ENCODE measurements at places on chromosomes 3 and 15.
A peak's percentile ranks its signal among the peaks of the same experiment; 100 is the strongest.

DNA sequence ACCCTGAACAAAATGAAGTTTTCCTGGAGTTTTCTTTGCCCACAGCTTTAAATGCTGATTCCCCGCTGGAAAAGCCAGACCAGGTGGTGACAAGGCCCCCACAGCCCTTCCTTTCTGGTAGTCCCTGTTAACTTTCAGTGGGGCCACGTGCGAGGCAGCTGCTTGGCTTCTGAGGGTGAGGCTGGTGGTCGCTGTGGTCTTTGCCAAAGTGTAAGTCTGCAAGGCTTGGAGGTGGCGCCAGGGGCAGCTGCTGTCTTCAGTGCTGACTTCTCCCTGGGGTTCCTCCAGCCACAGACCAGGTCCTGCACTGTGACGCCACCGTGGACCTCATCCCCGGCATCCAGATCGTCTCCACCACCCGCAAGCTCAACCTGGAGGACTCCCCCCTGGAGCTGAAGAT, 54.1 kb upstream of the TAMM41 start:
- DNase-seq: no peak

GRCh38 chr3:38721207-38721772, 71.8 kb upstream of the SCN5A start:
- no peak for DNase-seq

DNA sequence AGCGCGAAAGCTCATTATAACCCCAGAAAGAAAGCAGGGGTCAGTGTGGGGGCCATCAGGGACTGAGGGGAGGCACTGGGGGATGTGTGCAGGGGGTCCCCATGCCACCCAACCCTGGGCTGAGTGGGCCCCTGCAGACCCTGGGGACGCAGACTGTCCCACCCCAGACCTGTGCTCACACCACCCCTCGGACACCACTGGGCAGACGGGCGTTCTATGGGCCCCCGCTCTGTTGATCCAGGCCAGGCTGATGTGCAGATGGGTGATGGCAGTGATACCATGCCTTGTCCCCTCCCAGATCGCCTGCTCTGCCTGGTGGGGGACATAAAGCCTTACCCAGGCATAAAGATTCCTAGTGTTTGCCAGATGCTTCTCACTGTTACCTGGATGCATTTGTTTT, 259.7 kb upstream of the TLE3 start:
- no peak for DNase-seq

DNA sequence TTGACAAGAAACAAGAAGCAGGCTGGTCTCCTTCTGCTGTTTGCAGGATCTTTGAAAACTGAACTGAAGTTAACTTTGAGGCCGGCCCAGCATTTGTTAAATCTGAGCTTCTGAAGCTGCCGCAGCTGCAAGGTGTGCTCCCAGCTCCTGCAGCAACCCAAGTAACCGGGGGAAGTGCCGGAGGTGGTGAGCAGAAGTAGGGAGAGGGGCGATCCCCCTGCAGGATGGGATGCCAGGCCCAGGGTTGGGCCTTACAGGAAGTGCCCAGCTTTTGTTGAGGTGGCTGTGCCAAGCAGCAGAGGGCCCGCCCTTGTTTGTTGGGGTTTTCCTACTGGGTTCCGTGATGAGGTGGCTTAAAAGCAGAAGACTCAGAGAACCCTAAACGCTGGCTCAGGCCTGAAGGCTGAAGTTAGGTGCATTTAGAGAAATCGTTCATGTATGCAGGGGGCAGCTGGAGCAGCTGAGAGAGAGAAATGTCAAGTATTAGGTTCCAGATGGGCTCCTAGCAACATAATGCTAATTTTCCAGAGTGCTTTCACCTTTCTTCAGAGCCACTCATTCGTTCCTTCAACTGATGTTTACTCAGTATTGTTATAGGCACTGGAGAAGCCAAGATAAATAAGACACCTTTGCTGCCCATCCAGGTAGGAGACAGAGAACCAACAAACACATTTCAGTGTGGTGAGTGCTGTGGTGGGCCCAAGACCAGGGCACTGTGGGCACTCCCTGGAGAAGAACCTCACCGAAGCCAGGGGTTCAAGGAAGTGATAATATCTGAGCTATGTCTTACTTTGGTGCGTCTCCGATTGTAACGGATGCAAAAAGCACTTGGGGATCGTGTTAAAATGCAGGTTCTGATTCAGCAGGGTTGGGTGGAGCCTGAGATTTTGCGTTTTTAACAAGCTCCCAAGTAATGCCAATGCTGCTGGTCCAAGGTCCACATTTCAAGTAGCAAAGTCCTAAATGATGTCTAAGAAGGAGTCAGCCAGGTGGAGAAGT, 42.2 kb upstream of the PLCL2 start:
- DNase-seq: peak; percentile 42

GRCh38 chr15:70147778-70148177, 50.1 kb upstream of the TLE3 start:
- no peak for DNase-seq

GRCh38 chr15:27087651-27088583, 116.9 kb downstream of the GABRG3 start:
- DNase-seq: no peak

DNA sequence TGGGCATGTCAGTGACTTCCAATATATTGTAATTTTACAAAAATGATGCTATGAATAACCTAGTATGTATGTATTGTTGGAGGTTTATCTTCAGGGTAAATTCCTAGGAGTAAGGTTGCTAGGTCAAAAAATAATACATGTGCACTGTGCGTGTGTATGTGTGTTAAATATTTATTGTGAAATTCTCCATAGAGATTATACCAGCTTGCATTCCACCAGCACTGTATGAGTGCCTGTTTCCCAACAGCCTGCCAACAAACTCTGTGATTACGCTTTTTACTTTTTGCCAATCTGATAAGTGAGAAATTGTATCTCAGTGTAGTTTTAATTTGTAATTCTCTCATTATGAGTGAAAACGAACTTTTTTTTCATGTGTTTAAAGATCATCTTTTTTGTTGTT, 12.6 kb upstream of the IGF2BP2 start:
- no peak for DNase-seq

DNA sequence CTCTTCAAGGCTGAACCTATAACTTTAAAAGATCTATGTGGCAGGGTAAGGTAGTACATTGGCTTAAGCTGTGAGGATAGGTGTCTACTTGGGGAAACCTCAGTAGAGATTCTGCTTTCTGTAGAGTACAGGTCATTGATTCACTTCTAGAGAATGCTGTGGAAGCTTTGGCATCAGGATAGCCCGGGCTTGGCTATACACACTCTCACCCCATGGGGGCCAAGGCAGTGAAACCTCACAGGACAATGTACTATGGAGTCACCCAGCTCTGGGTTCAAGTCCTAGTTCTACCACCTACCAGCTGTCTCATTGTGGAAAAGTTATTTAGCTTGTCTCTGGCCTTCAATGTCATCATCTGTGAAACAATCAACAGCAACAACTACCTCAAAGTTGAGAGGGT, 9.0 kb downstream of the MTFMT start:
- DNase-seq: no peak

- DNase-seq: no peak
Measured at GRCh38 chr15:58545307-58546065, 113.7 kb downstream of the LIPC start.

DNA sequence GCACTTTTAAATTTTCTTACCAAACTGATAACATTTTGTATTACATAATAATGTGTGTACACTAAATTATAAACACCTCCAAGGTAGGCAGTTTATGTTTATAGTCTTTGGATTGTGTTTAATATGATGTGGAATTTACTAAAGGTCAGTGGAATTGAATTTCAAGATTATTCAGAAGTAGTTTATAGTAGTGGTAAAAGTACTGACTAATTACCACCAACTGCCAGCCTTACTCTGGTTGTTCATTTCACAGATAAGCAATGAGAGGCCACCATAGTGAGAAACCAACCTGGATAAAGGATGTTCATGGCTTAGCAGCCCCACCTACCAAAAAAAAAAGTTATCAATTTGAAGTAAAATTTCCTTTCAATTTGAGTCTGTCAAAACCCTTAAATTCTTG, 54.0 kb upstream of the EIF5A2 start:
- no peak for DNase-seq

DNA sequence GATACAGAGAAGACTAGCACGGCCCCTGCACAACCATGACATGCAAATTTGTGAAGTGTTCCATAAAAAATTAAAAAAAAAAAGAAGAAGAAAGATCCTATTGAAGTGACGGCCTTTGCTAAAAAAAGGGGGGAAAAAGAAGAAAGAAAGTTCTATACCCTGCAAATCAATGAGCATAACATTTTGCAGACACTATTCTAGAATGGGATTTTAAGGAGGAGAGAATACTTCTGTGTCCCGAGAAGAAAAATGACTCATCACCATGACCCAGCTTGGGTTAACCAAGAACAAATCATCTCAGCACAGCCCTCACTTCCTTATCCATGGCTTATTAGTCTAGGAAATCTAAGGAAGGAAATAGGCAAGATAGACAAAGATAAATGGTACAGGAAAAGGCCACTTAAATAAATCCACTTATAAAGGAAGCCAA, 7.4 kb upstream of the SH3BP5 start:
- no peak for DNase-seq

- no peak for DNase-seq
Measured at GRCh38 chr15:39140060-39140604, 440.7 kb upstream of the THBS1 start.

DNA sequence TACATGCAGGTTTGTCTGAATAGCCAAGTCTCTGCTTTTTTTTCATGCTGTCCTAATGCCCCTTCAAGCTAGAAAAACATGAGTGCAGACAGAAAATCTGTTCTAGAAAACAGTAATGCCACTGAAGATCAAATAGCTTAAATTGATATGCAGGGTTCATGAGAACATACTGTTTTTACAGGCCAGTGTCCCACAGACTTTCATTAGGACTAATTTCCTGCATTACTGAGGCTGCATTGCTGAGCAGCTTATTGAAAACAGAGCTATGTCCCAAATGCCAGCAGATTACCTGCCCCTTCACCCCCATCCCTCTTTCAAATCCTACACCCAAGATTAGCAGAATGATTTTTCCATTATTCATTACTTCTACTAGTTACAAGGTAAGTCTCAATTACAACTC, 665 bp downstream of the TM4SF18 start:
- no peak for DNase-seq

DNA sequence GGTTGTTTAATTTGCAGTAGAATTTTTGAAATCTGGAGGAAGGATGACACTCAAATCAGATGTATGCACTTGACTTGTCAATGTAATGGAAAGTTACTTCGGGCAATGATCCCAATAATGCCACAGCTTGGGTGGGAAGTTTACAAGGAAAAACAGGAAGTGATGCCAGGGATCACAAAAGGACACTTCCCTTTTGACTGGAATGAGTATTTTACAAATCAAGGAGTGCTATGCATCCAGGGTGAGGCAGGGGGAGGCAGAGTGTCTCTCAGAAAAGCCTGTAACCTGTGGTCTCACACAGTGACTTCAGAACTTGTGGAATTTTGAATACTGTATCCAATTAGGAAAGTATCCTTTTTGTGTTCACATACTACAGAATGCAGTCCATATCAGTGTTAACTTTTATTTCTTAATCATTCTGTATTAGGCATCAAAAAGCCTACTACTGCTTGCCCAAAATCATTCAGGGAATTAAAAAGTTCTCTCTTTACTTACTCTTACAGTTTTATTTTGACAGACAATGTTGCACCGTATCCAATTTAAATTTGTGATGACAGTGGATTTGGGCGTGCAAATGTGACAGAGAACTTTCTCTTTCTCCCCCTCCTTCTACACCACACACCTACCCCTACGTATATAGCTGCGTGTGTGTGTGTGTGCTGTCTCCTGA, 445.1 kb downstream of the MECOM start:
- no peak for DNase-seq

DNA sequence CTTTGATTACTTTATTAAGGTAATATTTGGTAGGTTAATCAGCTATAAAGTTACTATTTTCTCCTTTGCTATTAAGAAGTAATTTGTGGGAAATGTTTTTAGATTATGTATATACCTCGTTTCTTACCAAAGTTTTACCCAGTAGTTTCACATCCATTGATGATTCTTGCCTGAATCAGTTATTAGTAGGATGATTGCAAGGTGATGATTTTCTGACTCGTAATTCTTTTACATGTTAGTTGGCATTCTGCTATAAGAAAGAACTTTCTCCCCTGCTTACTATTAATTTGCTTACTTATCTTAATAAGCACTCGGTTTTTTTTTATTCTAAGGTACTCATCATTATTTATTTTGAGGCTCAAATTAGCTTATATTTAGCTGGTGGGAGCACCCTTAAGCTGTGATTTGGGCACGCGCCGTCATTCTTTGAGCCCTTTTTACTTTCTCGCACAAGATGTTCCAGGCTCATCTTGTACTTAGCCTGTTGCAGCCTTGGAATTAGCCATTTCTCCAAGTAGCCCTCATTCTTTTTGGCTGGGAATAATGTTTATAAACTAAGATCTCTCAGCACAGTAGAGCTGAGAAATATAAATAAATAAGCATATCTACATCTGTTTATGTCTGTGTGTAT, 15.3 kb downstream of the USP3 start:
- DNase-seq: no peak

DNA sequence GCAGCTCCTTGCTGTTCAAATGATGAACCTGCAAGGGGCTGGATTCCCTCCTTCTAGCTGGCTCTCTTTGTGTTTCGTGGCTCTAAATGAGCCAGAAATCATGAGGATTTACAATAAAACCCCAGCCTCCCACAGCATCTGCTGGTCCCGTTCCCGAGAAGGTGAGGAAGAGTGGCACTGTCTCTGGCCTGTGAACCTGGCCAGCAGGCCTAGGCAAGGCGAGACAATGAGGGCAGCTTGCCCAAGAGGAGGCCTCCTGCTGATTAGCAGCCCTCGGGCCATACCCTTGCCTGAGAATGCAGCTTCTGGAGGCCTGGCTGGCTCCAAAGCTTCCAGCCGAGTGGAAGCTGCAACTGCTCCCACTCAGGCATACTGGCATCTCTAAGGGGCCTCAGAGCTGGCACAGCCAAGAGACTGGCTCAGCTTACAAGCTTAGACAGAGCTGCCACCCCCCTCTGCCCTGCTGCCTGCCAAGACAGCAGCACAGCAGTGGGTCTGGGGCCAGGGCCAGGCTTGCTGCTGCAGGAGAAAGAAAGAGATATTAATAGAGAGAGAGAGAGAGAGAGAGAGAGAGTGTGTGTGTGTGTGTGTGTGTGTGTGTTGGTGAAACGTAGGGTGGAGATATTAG, 76.5 kb downstream of the HMG20A start:
- no peak for DNase-seq

GRCh38 chr15:82963471-82964341, 11.2 kb upstream of the HOMER2 start:
- no peak for DNase-seq

- no peak for DNase-seq
Measured at GRCh38 chr3:157147099-157147803, 12.7 kb downstream of the CCNL1 start.

- DNase-seq: no peak
Measured at GRCh38 chr15:49044002-49044401, 2.2 kb downstream of the SECISBP2L start.

- DNase-seq: no peak
Measured at GRCh38 chr3:69723389-69723788, 15.9 kb upstream of the MITF start.

- peak; percentile 13 for DNase-seq
Measured at GRCh38 chr3:187648177-187648576, 22.0 kb downstream of the SST start.

DNA sequence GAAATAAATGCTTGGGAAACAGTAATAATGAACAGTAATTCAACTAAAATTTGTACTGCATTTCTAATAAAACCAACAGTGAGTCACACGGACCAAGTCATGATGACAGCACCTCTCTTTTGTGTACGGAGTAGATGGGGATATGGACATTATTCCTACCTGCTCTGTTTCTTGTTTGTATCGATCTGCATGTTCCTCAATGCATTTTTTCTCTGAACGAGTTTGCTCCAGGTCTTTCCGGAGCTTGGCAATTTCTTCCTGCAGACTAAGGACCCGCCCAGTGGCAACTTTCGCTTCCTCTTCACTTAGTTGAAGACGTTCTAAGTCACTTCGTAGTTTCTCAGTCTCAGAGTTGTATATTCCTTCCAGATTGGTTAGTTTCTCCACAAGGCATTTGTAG, 74.4 kb upstream of the MYO5C start:
- DNase-seq: no peak

Measured in GM13977 (cell line).